ENCODE measurements at places on chromosomes 7 and 10.
A peak's percentile ranks its signal among the peaks of the same experiment; 100 is the strongest.

DNA sequence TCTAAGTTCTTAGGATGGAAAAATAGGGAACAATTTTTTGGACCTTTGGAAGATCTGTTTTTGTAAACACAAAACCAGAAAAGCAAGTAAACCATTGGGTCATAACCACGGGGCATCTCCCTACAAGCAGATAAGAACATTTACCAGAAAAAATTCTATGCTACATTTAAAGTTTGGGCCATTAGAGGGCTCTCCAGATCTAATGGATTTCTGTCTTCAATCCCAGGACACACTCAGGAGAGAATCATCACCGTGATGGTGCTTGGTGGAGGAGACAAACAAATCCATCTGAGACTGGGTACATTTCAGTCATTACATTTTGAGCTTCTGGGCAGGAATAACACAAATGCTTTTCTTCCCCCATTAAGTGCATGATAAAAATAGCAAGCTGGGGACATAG lies 178.4 kb upstream of the TARP start:
- DNase-seq = no peak

DNA sequence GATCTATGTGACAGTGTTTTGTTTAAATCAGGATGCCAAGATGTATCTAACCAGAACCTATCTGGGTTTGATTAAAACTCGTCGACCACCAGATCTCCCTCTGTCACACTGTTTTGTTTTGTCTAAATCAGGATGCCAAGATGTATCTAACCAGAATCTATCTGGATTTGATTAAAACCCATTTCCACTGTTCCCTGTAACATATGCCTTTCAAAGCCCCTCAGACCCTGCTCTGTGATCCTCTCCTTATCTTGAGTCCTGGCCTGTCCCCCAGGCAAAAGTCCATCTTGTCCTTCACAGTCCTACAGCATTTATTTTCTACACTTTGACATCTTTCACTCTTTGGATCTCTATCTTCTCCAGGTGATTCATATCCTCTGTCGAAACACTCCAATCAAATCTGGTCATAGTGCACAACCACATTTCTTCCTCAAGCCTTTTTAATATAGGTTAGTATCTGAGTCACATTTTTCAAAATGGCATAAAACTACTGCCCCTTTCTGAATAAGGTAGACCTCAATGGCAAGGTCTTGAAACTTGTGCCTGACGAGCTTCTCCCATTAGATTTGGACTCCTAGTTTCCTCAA lies 32.5 kb downstream of the ERLIN1 start:
- no peak for DNase-seq

GRCh38 chr10:73841526-73842285 lies 30.3 kb upstream of the NDST2 start:
- no peak for DNase-seq

DNA sequence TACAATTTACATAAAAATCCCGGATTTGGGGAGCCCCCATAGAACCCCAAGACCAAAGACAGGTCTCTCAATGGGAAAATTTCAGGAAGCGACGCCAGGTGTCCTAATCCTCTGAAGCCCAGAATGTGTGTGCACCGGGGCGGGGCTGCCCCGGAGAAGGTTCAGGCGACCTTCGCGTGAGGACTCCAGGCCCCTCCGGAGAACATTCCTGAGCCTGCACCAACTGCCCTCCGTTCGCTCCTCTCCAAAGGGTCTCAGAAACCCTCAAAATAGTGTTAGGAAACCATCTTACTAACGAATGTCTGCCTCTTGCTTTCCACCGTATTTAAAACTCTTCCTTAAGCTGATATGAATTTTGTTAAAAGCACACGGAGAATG lies 78.5 kb upstream of the INSIG1 start:
- no peak for DNase-seq

- no peak for DNase-seq
These were observed 286.8 kb downstream of the PARD3 start for GRCh38 chr10:34528320-34528719.

DNA sequence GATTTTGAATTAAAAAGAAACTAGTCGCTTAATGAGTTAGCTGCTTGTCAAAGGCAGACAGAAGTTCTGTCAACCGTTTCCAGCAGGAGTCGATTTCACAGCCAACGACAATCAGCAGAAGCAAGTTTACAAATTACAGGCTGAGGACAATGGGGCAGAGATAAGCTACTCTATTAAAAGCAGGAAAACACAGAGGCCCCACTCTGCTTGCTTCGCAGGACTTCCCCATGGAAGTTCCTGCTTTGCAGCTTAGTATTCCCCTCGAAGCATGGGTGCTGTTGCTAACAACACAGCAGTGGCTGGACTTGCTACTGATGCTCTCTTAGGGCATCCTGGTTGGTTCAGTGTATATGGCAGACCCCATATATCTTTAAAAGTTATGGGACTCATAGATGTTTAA lies 50.8 kb upstream of the KLF6 start:
- no peak for DNase-seq

DNA sequence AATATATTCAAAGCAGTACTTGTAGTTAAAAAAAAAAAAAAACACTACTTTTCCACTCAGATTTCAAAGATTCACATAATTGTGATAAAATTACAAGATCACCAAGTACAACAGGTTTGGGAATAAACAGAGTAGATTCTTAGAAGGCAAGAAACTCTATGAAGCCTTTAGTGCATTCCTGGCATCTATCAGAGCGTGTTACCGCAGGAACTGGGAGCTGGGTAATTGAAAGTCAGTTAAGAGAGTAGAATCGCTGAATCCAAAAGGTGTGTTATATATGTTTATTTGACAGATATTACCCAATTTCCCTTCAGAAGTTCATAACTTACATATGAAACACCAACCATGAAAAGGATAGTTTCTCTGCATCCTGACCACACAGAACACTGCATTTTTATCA lies 159.2 kb upstream of the PLXNA4 start:
- DNase-seq = no peak

GRCh38 chr10:47243356-47243755 lies 56.6 kb upstream of the GDF10 start:
- DNase-seq = no peak

- DNase-seq = no peak
These were observed 23.8 kb downstream of the DIP2C start for GRCh38 chr10:665579-666091.

DNA sequence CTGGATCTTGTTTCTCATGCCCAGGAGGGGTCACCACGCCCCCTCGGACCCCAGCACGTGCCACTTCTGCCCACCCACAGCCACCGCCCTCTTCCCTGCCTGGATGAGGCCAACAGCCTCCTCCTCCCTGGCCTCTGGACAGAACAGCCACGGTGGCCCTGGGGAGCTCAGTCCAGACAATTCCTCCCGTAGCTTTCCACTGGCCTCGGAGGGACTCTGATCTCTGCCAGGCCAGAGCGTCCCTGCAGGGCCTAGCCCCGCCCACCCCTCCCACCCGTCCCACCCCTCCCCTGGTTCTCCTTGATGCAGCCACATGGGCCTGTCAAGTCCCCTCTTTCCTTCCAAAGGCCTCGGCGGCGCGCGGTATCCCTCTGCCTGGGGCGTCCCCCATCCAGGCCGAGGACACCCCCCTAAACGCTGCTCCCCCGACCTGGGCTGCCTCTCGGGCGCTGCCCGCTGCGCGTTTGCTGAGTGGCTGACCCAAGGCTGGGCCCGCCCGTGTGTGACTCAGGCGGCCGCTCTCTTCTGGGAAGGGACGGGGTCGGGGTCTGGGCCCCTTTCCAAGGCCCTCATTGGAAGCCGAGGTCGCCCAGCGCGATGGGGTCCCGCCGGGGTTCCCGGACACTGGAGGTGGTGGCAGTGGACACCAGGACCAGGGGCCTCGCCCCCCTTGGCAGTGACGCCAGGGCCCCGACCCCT lies 557 bp downstream of the TMEM120A start:
- peak; percentile 46 for DNase-seq

GRCh38 chr10:95860166-95860940 lies 47.4 kb upstream of the CC2D2B start:
- DNase-seq = no peak

DNA sequence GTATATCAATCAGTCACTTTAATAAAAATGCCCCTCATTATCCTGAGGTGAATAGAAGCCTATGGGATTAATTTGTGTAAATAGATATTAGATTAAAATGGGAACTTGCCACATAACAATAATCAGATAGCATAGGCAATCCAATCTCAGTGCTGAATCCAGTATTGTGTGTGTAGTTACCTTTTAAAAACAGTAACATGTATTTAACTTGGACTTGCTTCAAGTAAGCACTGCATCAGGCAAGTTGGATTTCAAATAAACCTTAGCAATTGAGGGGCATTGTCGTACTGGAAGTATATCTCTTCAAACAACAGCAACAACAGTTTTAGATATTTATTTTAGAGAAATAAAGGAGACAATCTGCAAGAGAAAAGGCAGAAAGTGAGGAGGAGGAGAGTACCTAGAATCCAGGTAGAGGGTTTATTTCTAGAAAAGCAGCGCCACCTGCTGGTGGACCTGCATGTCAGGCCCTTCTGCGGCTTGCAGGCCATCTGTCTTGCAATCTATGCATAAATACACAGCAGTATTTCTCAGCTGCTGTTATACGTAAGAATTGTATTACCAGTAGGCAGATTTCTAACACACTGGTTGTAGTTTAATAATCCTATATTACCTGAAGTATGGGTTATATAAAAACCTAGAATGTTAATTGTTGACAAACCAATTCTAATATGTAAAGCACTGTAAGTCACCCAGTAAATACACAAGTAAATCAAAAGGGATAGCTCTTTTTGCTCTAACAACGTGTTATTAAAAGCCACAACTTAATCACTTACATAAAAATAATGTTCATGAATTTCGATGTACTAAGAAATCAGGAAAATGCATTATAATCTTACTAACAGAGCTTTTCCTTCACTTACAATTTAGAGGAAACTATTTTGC lies 652.8 kb downstream of the KCNMA1 start:
- peak; percentile 82 for DNase-seq

GRCh38 chr10:66365686-66366085 lies 560.1 kb upstream of the LRRTM3 start:
- DNase-seq = no peak

- no peak for DNase-seq
These were observed 15.3 kb downstream of the AOC1 start for GRCh38 chr7:150867605-150868004.

DNA sequence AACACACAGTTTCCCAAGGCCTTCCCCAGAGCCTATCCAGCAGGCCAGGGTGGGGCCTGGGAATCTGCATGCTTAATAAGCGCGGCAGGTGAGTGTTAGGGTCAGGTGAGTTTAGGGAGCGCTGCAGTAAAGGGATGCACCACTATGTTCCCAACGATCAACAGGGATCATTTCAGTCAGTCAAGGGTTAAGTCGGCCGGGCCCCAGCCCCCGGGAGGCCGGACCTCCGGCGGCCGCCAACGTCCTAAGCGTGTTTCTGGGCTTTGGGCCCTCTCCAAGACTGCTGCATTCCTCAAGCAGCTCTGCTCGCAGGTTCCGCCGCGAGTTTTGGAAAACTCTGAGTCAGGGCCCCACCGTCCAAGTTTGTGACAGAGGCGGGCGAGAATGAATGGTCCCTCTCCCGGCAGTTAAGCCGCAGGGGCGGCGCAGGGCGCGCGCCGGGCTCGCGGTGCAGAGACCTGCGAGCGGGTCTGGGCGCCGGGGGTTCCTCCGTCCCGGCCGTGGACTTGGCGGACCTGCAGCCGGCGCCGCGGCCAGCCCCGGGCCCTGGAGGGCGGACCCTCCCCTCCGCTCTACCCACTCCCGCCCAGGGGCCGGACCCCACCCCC lies 81.6 kb downstream of the ARHGAP22 start:
- peak; percentile 85 for DNase-seq

DNA sequence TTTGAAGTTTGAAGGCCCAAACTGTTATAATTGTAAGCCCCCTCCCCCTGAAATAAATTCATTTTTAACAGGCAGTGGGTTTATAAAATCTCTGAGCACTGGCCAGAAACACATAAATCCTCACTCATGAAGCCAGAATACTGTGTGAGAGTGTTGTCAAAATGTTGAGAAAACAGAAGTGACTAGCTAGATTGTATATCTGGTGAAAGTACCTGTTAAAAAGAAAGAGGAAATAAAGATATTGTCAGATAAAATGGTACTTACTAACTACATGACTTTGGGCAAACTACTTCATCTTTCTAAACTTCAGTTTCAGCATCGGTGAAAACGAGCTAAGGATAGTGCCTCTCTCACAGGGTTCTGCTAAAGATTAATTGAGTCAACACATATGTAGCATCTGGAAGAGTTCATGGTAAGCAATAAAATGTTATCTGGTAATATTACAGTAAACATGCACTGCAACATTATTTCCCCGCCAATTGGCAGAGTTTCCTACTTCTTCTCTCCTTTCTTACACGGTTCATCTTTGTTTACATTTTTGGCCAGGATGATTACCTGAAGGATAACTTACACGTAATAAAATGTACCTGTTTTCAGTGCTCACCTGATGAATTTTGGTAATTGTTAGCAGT lies 202.5 kb upstream of the CHRM2 start:
- DNase-seq = no peak

DNA sequence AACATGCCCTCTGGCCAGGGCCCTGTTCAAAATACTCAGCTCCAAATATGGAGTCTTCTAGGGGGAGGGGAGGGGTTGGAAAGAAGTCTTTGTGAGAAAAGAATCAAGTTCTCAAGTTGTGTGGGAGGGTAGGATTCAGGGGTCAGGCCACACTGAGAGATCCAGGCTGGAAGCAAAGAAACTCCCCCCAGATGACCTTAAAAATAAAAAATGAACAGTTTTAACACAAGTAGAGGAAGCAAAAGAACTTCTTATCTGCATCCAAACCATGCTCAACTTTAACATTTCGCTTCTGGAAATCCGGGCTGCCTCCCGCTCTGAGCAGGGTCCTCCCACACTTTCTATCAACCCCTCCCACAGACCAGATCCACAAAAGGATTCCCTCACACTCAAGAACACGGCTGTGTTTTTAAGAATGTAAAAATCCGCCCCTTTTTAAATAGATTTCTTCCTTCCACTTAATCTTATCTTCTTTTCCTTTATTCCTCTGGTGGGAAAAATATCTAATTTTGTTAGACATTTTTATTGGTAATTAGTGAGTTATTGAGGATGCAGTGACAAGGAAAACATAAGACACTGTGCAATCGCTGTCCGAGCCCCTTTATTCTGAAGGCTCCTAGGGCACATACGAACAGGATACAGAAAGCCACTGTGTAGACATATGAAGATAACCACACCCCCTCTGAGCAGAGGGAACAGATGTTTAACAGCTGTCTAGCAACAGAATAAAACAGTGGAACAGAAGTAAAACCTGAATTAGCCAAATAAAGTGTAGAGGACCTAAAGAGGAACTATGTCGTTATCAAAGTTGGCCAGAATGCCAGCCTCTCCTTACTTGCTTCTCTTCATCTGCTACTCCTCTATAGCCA lies 43.8 kb downstream of the CYTH3 start:
- peak; percentile 84 for DNase-seq

GRCh38 chr10:107614939-107615685 lies 450.6 kb upstream of the SORCS1 start:
- no peak for DNase-seq

DNA sequence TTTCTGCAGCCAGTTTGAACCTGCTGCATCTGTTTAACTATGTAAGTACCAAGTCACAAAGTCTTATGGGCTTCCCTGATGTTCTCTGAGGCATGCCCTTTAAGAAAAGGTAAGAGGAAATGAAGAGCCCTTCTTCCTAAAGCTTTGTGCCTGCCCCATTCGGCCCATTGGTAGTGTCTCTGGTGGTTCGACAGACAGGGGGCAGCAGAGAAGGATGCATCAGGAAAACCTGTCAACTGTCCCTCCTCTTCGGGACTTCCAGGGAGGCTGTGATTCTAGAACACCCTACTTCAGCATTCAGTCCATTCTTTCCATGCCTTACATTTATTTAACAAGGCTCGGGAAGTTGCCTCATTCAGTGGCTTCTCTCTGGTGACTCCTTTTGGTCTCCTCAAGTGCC lies 1.9 kb upstream of the SFRP4 start:
- DNase-seq = no peak

All from muscle of arm (tissue), 14 donors.